ENCODE measurements at places on chromosomes 7 and 10.

GRCh38 chr7:133950855-133951254 is 176.3 kb upstream of the LRGUK start:
- DNase-seq: peak; percentile 5

GRCh38 chr10:59126991-59127390 is 49.5 kb upstream of the PHYHIPL start:
- no peak for DNase-seq

GRCh38 chr10:73340121-73340520 is 18.5 kb downstream of the CFAP70 start:
- no peak for DNase-seq

- no peak for DNase-seq
Measured at GRCh38 chr10:43749145-43749576, 100.5 kb upstream of the ZNF32 start.

DNA sequence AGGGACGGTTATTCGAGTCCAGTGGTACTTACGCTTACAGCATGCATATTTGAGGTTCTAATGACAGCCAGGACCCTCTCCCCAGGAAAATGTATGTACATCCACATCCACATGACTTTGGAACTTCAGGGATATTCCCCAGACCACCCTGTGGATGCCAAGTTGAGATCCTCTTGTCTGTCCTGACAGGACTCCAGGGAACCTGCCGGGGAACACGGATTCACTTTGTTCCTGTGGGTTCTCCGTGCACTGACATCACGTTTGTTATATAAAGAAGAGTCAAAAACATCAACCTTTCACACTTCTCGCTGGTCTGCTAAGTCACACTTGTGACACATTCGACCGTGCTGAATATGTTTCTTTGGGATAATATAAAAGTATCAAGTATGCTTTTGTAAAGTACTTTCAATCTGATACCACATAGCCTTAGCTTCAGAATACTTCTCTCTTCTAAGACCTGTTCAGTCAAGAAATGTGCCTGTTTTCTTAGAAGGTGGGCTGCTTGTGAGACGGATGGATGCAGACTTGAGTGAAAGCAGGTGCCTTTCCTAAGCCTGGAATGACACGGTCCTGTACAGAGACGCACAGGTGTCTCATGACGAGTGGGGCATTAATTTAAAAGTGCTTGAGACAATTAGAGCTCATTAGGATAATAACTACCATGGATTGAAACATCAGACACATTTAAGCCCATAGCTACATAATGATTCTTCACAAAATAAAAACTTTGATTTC is 38.7 kb downstream of the CALML5 start:
- no peak for DNase-seq

Data from amygdala (tissue), 56 donors.